Mesenchymal stem cell (in vitro differentiated cells and primary cell): ENCODE measurements at places on chromosomes 5 and 9.

GRCh38 chr9:129464972-129465833 lies 155.7 kb downstream of the C9orf50 start:
- peak; percentile 41 for DNase-seq

GRCh38 chr9:119697996-119698395 lies 328.8 kb upstream of the BRINP1 start:
- DNase-seq = no peak

GRCh38 chr9:105116052-105116868 lies 128.2 kb upstream of the SLC44A1 start:
- DNase-seq = no peak

DNA sequence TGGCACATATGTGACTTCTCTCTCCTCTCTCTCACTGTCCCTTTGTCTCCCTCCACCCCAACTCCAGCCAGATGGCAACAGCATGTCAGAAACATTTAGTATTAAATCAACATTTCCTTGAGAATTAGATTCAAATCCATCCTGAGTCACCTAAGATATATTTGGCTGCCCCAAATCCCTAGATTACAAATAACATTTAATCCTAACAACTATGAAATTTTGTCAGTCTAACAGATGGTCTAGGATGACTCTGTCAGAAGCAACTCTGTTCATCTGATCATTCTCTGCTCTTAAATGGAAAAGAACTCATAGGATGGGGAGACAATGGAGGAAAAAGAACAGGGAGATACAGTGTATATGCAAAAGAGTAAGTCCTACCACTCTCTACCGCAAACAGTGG lies 201.2 kb downstream of the TSSK1B start:
- DNase-seq = no peak

- peak; percentile 58 for DNase-seq
These were observed 7.4 kb downstream of the SEMA5A start for GRCh38 chr5:9538504-9538903.

DNA sequence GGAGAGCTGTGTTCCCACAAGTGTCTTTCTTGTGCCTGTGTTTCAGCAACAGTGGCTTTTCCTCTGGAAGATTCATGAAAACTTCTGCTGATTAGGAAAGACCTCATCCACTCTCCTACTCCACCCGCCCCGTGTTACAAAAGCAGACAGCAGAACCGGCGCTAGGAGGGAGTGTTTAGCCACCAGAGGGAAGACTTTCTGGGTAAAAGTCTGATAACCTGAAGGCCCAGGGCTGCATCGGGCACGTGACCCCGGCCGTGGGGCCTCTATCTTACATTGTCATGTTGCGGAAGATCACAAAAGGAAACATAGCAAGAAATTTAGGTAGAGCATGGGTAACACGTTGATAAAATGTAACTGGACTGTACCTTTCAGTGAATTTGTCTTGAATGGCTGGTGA lies 32.0 kb upstream of the DMRT2 start:
- DNase-seq = no peak

DNA sequence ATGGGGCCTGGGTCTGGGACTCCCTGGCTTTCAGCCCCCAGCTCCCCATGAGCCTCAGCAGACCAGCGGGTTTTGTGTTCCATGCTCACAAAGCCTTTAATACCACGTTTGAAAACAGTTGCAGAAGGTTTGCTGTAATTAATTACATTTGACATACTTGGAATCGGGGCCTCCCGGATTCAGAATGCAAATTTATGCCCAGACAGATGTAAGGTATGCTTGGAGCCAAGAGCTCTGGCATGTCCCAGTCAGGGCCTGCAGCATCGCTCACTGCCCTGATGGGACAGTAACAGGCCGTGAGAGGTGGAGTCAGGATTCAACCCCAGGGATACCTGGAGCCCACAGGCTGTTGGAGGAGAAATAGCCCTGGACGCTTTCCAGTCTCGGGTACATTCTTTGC lies 12.2 kb downstream of the ZNF618 start:
- DNase-seq = no peak
